ENCODE measurements at places on chromosomes 11 and 22. TPM values are rescaled to one million over a fixed set of nuclear protein-coding genes. Genes with fewer than 3 reads are reported as not detected.

Gene MUC5AC
- total RNA-seq = 0.03 TPM

Gene RFPL1
- not detected for total RNA-seq

Gene TRPM5
- not detected for total RNA-seq

DNA sequence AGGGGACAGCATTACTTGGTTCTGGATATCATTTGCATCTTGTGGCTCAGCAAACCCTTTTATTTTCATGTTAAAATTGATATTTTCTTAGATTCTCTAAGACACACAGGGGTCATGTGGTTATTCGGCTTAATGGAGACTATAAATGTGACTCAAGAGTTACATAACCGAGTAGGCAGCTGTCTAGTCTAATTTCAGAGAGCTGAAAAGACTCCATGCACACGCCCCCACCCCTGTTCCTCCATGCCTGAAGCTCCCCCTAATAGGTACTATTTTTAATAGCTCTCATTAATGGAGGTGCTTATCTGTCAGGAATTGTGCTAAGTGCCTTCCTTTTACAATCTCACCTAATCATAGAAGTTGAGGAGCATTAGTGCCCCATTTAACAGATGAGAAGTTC, 189.2 kb upstream of the ARHGAP20 start:
- DNase-seq = no peak

Gene NCAM1
- not detected for total RNA-seq

DNA sequence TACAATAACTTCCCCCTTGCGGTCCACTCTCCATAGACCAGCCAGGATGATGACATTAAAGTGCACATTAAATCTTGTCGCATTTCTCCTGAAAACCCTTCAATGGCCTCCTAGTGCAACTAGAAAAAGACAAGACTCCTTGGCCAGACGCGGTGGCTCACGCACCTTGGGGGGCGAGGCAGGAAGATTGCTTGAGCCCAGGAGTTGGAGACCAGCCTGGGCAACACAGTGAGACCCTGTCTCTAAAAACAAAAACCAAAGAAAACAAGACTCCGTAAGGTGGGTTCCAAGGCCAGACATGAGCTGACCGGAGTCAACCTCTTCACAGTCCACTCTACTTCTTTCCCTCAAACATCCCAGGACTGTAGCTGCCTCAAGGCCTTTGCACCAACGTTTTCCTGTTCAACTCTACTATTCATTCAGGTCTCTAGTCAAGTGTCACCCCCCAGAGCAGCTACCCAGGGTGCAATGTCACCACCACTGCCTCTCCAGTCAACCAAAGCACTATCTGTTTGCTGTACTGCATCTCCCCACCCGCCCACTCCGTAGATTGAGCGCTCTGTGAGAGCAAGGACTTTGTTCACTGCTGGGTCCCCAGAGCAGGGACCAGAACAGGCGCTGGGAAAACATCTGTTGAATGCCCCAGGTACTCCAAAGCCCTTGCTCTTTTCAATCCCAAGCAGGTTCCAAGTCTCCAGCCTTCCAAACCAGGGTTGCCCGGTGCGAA, 739 bp downstream of the ZMAT5 start:
- DNase-seq = no peak

GRCh38 chr11:47986742-47987141, 6.4 kb downstream of the PTPRJ start:
- peak; percentile 67 for DNase-seq

Gene MOGAT2
- not detected for total RNA-seq

- no peak for DNase-seq
Observed at GRCh38 chr11:26283852-26284408, 48.0 kb upstream of the ANO3 start.

DNA sequence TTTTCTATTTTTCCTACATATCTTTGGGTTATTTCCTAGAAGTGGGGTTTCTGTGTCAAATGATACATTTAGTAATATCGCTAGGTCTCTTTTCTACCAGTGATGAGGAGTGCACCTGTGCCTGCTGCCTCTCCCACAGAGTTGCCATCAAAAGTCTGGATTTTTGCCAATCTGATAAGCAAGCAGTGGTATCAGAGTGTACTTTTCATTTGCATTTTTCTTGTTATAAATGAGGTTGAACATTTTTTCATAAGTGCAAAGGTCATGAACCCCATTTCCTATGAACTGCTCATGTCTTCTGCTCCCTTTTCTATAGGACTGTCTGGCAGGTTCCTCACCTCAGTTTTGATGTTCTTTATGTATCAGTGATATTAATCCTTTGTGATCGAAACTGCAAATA, 1.7 kb downstream of the TRPM5 start:
- DNase-seq = no peak

Gene OR8D4
- total RNA-seq = 0.33 TPM

DNA sequence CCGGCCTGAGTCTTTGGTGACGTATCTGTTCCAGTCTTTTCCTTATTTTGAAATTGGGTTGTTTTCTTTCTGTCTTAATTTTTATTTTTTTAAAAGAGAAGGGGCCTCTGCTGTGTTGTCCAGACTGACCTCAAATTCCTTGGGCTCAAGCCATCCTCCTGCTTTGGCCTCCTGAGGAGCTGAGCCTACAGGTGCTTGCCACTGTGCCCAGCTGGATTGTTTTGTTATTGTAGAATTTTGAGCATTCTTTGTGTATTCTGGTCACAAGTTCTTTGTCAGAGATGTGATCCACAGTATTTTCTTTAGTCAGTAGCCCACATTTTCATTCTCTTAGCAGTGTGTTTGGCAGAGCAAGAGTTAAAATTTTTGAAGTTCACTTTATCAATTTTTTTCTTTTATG, 100.1 kb downstream of the ATXN10 start:
- no peak for DNase-seq

- DNase-seq = no peak
Observed at GRCh38 chr11:22957786-22958185, 97.5 kb upstream of the CCDC179 start.

Gene RIN1
- 45.2 TPM for total RNA-seq

Gene ARHGAP8
- 26.0 TPM for total RNA-seq

- DNase-seq = no peak
Observed at GRCh38 chr22:39148727-39149535, 3.5 kb downstream of the CBX7 start.

DNA sequence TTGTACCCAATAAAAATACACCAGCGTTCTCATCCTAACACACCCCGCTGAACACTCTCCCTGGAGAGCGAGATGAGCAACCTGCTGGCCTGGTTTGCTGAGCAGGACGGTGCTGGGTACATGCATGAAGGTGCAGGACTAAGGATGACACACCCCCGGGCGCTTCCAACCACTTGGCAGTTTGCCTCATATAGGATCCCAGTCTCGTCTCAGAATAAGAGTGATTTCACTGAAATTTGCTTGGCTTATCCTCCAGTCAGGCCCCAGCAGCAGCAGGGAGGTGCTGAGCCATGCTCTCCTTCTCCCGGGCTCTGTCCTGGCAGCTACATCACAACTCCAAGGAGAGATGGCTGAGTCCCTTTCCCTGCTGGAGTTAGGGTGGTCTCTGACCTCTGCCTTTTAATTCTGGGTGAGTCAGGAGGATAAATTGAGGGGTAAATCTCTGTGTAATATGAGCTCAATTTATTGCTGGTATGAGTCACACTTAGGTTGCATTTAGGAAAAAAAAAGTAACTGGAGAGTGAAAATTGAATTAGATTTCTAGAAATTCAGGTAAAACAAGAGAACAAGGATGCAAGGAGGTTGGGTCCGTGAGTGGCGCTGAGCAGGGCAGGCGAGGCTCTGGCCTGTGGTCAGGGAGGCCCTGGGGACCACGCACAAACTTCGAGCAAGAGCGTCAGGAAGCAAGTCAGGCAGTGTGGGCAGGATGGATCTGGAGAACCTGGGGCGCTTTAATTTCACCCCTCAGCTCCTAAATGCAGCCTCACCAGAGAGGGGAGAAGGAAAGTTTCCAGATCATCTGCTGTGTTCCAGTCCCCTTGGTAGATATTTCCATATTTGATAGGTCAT, 974.0 kb downstream of the TBC1D22A start:
- no peak for DNase-seq

Gene KRTAP5-8
- not detected for total RNA-seq

GRCh38 chr11:19772480-19772879, 59.8 kb downstream of the NAV2 start:
- DNase-seq = no peak

DNA sequence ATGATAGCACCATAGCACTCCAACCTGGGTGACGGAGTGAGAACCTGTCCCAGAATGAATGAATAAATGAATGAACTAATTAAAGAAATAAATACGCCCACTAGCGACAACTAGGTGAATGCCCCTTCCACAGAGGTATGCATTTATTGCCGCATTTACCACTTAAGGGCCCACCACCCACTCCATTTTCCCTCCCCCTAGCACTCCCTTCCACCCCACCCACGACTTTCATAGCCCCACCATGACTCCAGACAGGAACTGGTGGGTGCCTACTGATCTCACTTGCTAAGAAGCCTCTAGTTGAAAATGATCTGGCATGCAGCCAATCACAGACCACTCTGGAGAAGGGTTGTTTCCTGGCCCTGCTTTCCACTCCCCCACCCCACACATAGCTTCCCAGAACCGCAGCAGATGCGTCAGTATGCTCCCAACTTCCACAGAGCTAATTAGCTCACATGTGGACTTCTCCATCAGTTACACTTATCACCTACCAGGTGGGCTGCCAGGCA, 167.6 kb downstream of the WT1 start:
- no peak for DNase-seq

Gene MMP10
- 2.5 TPM for total RNA-seq

DNA sequence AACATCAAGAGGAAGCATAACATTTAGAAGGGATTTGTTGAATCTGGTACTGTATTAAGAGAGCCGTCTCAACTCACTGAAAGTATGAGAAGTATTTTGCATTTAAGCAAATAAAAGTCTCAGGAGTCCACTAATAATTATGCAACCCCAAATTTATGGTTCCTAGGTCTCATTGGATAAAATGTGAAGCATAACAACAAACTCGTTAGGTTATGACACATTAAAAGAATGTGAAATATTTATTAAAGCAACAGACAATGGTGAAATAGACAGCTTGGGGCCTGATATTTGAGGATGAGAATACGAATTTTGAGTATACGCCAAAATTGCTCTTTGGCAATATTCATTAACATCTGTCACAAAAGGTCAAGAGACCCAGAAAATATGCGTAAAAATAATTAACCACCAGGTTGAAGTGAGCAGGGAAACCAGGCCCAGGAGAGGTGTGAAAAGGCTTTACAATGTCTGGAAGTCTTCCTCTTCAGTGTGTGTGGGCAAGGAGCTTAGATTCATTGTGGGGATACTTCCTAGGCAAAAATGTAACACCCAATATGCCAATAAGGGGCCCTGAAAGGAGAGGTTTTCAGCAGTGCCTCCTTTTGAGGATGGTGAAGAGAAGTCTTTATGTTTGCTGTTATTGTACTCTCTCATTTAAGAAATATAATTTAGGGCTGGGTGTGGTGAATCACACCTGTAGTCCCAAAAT, 89.2 kb downstream of the FDX1 start:
- no peak for DNase-seq

Gene IGLL5
- not detected for total RNA-seq

GRCh38 chr11:30310623-30311022, 12.3 kb upstream of the ARL14EP start:
- no peak for DNase-seq

Gene PLA2G6
- 12.8 TPM for total RNA-seq

GRCh38 chr22:38238519-38239071, 34.2 kb downstream of the TMEM184B start:
- DNase-seq = no peak

Gene FXYD2
- total RNA-seq = not detected

GRCh38 chr11:78961937-78962701, 387.5 kb upstream of the NARS2 start:
- no peak for DNase-seq

Gene C11orf87
- total RNA-seq = not detected

Gene CCDC81
- 0.61 TPM for total RNA-seq

Gene DNAJB7
- not detected for total RNA-seq

Gene TAF1D
- 178 TPM for total RNA-seq

DNA sequence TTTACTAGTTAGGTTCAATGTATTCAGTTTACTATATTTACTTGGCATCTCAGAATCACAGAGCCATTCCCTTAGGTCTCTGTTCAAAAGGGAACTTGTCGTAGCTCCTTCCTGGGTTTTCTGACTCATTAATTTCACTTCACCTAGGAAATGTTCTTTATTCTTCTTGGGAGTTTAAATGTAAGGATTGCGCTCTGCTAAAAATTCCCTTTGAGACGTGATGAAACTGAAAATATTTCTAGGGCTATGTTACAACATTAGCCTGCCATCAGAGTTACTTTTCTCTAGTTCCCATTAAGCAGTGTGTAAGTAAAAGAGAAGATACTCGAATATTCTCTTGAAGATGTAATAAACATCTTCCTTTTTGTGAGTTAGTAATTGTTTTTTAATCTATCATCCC, 209.5 kb downstream of the CASP12 start:
- DNase-seq = no peak

DNA sequence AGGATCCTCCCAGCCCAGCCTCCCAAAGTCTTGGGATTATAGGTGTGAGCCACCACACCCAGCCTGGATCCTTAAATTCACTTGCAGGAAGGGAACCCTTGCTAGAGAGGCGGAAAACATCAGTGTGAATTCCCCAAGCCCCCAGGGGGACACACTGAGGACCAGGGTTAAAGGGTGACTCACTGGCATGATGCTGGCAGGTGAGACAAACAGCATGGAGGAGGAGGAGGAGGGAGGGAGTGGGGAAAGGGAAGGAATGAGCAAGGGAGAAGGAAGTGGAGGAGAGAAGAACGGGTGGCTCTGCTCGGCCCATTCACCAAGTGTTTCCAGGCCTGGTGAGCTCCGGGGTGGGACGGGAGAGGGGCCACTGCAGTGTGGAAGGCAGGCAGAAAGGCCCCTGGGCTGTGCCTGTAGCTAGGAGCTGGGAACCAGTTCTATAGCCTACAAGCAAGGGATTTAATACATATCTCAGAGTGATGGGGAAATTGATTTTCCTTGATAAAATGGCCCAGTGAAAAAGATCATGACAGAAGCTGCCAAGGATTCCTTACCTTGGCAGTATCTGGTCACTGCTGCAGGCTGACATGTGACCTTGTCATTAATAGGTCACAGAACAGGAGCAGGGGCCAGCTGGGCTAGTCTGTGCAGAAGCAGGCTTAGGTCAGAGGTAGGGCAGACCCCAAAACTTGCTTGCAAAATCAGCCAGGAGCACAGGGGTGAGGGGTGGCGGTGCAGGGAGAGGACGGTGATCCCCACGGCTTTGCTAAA, 370.2 kb downstream of the SHANK2 start:
- DNase-seq = no peak

Gene FAM181B
- 0.48 TPM for total RNA-seq

DNA sequence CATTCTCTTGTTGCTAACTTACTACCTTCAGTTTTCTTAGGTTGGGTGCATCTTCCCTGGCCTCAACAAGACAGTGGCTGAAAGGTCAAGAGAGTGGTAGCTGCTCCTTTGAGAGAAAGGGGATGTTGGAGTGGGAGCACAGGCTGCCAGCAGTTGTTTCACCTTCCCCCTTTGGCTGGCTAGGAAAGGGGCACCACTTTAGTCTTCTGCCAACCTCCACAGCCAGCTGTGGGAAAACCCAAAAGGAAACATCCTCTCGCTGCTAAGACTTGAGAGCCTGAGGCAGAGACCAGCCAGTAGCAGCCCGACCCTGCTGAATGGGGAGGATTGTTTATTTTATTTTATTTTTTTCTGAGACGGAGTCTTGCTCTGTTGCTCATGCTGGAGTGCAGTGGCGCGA, 34.4 kb downstream of the MARK2 start:
- no peak for DNase-seq
